ENCODE measurements at places on chromosomes 16 and 17.

DNA sequence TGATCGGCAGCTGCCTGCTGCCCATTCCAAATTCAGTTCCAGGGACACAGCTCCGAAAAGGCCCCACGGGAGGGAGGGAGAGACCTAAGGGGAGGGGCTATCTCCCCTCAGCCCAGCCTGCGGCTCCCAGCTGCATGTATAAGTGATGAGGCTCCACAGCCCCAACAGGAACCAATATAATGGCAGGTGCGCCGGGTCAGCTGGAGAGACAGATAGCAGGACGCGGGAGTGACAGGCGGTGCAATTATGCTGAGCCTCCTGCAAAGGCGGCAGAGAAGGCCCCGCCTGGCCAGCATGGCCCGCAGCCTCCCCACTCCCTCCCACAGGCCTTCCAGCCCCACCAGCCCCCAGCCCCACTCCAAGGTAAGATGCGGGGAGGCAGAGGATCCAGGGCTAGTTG lies 8.1 kb upstream of the C1QL1 start:
- no peak for DNase-seq

- DNase-seq: no peak
Measured at GRCh38 chr16:12551530-12551929, 252.2 kb downstream of the CPPED1 start.

- DNase-seq: no peak
Measured at GRCh38 chr17:59712862-59713261, 5.4 kb downstream of the VMP1 start.

DNA sequence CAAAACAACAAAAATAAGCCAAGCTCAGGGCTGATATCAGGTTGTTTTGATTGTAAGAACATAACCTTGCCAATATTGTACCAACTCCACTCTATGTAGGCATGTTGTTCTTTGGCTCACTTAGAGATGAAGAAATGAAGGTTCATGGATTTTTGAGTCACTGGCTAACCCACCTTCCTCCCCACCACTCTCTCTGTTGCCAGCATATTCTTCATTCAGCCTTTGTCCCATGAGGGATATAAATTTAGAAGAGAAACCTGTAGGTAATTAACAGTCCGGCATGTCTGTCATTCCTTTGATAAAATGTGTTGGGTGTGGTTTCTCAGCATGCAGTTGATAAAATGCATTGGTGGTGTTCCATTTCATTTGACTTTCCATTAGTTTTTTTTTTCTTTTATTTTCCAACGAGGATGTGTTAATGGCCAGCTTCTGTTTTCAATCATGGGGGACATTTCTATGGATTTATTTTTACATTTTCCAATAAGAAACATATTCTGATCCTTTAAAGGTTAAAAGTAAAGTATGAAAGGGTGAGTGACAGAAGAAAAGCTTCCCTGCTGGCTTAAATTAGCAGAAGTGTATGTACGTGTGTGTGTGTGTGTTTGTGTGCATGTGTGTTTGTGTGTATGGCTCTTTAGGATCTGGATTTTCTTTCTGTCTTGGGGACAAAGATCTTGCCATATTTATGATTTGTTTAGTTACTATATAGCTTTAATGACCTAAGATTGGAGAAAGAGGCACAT lies 166.2 kb upstream of the KCNJ16 start:
- no peak for DNase-seq

- DNase-seq: no peak
Measured at GRCh38 chr17:71232801-71233559, 887.8 kb upstream of the SOX9 start.

DNA sequence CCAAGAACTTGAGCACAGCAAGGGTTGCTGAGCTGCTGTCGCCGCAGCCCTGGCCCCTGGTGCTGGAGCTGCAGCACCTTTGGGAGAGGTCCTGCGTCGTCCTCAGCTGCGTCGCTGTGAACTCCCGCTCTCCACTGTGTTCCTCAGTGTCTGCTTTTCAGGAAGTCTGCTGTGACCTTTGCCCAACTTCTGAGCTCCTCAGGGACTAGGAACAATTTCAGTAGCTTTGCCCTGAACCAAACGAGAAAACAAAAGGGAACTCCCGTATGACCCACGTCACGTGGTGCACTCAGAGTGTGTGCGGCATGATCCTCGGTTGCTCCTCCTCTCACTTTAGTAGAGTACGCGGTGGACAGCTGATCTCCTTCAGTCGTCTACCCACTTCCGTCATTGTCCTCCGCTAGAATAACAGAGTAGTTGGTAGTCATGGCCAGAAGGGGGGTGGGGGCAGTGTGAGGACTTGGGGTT lies 44.2 kb downstream of the WDR45B start:
- DNase-seq: no peak

GRCh38 chr16:78116946-78117345 lies 17.5 kb downstream of the WWOX start:
- DNase-seq: no peak

GRCh38 chr17:61218438-61218837 lies 181.2 kb upstream of the TBX2 start:
- DNase-seq: no peak

- no peak for DNase-seq
Measured at GRCh38 chr17:27456681-27457359, 572 bp downstream of the KSR1 start.

DNA sequence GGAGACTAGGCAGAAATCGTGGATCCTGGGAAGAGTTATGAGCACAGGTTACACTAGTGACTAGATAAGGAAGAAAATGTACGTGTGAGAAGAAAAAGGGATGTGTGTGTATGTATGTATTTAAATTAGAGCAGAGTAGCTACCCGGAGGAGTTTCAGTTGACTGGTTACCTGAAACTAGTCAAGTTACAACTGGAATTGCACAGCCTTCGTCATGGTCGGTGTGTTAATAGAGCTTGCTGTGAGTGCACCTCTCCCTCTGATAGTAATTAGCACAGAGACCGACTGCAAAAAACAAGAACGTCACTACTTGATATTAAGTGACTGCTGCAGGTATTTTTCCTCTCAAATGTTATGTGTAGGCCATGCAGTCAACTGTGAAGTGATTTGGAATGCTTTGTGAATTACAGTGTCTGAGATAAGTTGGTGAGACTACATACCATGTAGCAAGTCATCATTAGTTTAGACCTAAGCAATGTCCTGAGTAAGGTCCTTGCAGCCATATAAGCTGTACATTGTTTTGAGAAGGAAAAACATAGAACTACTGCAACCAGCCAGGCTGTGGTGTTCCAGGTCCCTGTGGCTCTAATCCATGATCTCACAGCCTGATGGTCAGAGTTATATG lies 95.7 kb downstream of the WNT3 start:
- DNase-seq: no peak
